ENCODE measurements at places on chromosomes 7 and 10.

DNA sequence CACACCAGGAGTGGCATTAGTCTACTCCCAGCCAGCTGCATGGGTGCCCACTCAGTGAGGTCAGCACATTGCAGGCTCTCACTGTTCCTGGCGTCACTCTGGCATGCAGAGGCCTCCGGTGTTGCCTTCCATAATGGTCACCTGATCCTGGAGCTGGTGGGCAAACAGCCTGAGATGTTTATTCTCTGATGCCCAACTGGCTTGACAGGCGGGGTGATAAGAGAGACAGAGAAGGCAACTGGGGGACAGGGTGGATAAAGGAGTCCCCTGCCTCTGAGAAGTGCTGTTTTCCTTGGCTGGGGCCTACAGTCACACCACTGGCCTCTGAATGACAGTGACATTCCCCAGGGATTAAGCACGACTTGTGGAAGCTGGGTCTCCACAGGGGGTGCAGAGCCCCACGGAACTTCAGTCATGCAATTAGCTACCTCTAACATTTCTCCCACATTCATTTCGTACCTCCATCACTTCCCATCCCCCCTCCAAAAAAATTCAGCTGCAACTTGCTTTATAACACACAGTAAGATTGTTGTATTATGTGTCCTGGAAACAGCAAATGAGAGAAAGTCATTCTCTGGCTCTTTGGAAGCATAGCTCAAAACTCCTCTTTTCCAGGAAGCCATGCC is 7.1 kb upstream of the RBM20 start:
- H3K27ac ChIP-seq = no peak overlapping the region
- no peak for DNase-seq
- H3K4me3 ChIP-seq = no peak overlapping the region
- no peaks in the 10 kb centered on the region for H3K36me3 ChIP-seq
- peaks cover 40% of the 10 kb centered on the region for H3K27me3 ChIP-seq

DNA sequence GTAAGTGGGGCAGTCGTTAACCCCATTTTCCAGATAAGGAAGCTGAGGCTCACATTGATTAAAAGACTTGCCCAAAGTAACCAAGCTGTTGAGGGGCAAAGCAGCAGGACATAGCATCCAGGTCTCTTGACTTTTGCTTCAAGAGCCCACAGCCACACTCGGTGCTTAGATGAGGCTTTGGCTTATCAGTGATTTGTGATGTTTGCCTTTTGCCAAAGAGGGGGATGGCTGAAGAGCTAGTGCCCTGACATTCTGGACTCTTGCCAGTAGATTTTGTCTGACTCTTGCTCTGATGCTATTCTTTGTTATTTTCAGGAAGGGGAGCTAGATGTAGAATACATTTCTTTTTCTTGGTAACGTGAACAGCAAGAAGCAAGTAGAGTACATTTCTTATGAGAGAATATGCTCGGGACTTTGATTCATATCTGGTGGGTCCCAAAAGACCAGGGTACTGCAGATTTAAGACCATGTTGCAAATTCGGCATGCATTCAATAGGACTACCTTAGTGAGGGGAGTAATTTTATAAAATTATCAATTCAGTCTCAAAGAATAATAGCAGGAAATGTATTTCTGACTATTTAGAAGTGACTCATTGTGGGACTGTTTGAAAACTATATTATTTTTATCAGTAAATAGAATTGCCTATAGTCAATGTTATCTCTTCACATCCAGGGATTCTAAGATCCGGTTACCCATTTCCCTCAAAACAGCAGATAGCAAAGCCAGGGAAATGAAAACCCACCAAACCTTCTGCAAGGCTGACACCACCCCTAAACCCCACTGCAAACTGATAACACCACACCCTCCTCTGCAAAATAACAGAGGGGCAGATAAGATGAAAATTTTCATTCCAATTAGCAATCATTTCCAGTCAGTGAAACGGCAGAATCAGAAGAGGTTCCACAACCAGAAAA is 180.0 kb upstream of the BMPER start:
- H3K36me3 ChIP-seq = no peaks in the 10 kb centered on the region
- no peaks in the 10 kb centered on the region for H3K27me3 ChIP-seq

DNA sequence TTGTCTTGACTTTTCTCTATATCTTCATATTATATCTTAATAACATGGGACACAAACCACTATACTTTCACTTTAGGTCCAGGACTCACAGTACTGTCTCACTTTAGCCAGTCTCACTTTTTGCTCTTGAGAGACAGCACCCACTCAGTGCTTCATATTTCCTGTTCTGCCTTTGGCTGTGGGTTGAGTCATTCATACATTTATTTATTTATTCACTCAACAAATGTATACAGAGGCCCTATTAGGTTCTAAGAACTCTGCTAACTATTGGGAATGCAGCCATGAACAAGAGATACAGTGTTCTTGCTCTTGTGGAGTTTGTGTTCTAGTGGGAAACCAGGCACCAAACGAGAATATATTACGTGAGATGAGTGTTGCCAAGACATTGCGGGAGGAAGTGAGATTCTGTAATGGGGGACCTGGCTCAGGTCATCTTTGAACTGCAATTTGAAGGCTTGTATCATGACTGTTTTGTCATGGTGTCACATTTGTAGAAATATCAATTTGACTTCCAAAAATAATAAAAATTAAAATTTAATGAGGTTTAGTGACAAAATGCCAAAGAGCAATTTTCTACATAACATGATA is 190.1 kb downstream of the SDHAF3 start:
- H3K4me1 ChIP-seq = no peaks in the 10 kb centered on the region
- no peak overlapping the region for H3K27ac ChIP-seq
- H3K4me3 ChIP-seq = no peak overlapping the region
- no peaks in the 10 kb centered on the region for H3K36me3 ChIP-seq

- no peak overlapping the region for H3K4me3 ChIP-seq
- H3K4me1 ChIP-seq = peaks cover 25% of the 10 kb centered on the region
- DNase-seq = no peak
- no peaks in the 10 kb centered on the region for H3K27me3 ChIP-seq
- H3K27ac ChIP-seq = no peak overlapping the region
Observed at GRCh38 chr7:2182461-2182860, 50.3 kb downstream of the MAD1L1 start.

DNA sequence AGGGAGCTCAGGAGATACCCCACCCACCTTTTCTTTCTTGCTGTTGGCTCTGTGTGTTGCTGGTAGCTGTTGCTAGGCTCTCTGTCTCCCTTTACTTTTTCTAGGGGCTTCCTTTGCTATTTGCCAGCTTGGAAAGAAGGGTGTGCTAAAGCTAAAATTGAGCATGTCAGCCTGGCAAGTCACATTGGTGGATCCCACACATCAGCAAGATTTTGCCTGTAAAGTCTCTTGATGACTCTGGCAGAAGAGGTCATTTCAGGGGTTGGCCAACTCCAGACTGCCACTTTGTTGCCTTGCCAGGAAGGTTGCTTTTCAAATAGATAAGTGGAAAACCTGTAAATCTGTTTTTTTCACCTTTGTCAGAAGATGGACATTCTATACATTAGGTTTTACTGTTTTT is 9.9 kb downstream of the CCNY start:
- no peak overlapping the region for H3K4me3 ChIP-seq
- H3K36me3 ChIP-seq = no peaks in the 10 kb centered on the region
- DNase-seq = no peak
- peaks cover 56% of the 10 kb centered on the region for H3K4me1 ChIP-seq
